ENCODE measurements at places on chromosomes 2 and 18. TPM values are rescaled to one million over a fixed set of nuclear protein-coding genes. Genes with fewer than 3 reads are reported as not detected.

GRCh38 chr2:60961457-60961856 is 56.1 kb upstream of the PEX13 start:
- no peak overlapping the region for H3K4me3 ChIP-seq
- DNase-seq: no peak
- H3K36me3 ChIP-seq: no peaks in the 10 kb centered on the region

DNA sequence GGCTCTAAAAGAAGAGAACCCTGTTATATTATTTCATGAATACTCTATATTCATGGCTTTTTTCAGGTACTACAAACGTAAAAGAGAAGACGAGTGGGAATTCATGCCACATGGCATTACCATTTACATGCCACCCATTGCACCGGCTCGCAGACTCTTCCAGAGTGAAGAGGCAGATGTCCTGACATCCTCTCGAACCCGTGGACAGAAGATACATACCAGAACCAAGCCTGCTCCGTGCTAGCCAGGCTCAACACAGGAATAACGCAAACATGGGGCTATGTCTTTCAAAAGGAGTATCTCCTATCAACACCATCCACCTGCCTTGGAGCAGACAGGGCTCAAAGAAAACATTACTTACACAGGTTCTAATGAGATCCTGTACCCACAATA is 168.8 kb downstream of the THADA start:
- H3K4me3 ChIP-seq: no peak overlapping the region
- H3K4me1 ChIP-seq: peaks cover 27% of the 10 kb centered on the region
- H3K36me3 ChIP-seq: no peaks in the 10 kb centered on the region
- H3K27ac ChIP-seq: peak overlapping the region; percentile 69
- no peaks in the 10 kb centered on the region for H3K27me3 ChIP-seq

Gene DRC1
- total RNA-seq: not detected

- no peak overlapping the region for H3K27ac ChIP-seq
- peaks cover 15% of the 10 kb centered on the region for H3K36me3 ChIP-seq
- no peak for DNase-seq
- H3K4me1 ChIP-seq: peaks cover 26% of the 10 kb centered on the region
- no peaks in the 10 kb centered on the region for H3K27me3 ChIP-seq
Observed at GRCh38 chr18:59459369-59460071, 100.5 kb upstream of the LMAN1 start.

GRCh38 chr2:219541611-219542180 is 1.9 kb downstream of the CHPF start:
- peaks cover 36% of the 10 kb centered on the region for H3K4me1 ChIP-seq
- H3K27me3 ChIP-seq: no peaks in the 10 kb centered on the region
- H3K36me3 ChIP-seq: peaks cover 14% of the 10 kb centered on the region
- DNase-seq: peak; percentile 83
- H3K27ac ChIP-seq: peak overlapping the region; percentile 97

Gene SERPINB10
- total RNA-seq: not detected

DNA sequence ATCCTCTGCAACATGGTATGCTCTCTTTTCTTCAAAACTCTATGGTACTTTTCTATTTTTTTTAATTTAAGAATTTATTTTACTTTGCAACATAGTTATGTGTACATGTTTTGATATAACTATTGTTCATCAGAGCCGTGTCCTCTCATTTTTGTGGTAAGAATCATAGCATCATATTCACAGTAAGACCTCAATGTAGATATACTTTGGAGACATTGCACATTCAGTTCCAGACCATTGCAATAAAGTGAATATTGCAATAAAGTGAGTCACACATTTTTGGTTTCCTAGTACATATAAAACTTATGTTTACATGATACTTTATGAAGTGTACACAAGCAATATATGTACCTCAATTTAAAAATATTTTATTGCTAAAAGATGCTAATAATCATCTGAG is 22.7 kb upstream of the LINC00305 start:
- no peaks in the 10 kb centered on the region for H3K27me3 ChIP-seq
- H3K36me3 ChIP-seq: no peaks in the 10 kb centered on the region
- no peaks in the 10 kb centered on the region for H3K4me1 ChIP-seq
- no peak for DNase-seq
- H3K27ac ChIP-seq: no peak overlapping the region

- DNase-seq: no peak
- H3K36me3 ChIP-seq: no peaks in the 10 kb centered on the region
- no peaks in the 10 kb centered on the region for H3K27me3 ChIP-seq
- no peak overlapping the region for H3K4me3 ChIP-seq
- no peak overlapping the region for H3K27ac ChIP-seq
Observed at GRCh38 chr2:71299507-71299906, 32.1 kb upstream of the ZNF638 start.

DNA sequence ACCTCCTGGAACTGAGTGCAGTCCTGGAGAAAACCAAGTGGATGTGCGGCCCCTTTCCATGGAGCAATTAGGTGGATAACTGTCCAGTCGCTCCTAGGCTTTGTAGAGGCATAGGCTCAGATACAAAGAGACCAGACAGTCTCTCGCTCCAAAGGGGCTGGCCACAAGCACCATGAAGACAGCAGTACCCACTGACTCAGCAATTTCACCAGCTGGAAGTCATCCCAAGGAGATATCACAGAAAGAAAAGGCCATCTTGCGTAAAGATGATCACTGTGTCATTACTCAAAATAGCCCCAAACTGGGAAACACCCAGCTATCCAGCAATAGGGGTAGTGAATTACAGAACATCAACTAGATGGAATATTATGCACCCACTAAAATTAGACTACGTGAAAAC is 161.2 kb downstream of the MSH2 start:
- H3K27ac ChIP-seq: no peak overlapping the region
- no peak for DNase-seq
- no peaks in the 10 kb centered on the region for H3K4me1 ChIP-seq
- no peak overlapping the region for H3K4me3 ChIP-seq
- H3K36me3 ChIP-seq: no peaks in the 10 kb centered on the region

GRCh38 chr2:206533977-206534376 is 90.6 kb downstream of the ADAM23 start:
- H3K27me3 ChIP-seq: no peaks in the 10 kb centered on the region
- DNase-seq: no peak
- H3K36me3 ChIP-seq: no peaks in the 10 kb centered on the region
- peaks cover 5% of the 10 kb centered on the region for H3K4me1 ChIP-seq

DNA sequence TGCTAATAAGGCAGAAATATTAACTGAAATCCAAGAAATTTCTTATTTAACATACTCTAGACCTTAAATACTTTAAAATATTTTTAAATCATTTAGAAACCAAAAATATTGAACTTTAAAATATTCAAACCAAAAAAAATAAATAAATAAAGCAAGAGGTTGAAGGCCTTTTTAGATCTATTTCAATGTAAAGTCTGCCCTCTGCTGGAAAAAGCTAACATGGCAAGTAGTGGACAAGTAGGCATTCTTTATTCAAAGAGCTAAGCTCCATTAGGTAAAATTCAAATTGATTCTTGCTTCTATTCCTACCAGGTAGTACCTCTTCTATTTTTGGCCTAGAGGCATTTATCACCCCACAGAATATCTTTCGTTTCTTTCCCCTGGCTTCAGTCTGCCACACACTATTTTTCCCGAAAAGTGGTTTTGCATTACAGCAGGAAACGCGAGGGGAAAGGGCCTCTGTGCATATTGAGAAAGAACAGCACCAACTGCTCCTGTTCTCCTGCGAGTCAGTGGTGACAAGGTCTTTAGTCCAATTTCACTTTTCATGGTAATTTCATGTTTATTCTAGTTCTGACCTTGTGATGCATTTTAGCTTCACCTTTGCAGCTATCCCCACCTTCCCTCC is 20.4 kb downstream of the IFIH1 start:
- H3K4me1 ChIP-seq: no peaks in the 10 kb centered on the region
- no peaks in the 10 kb centered on the region for H3K36me3 ChIP-seq
- no peak overlapping the region for H3K4me3 ChIP-seq
